ENCODE measurements at places on chromosomes 16 and 17.
A peak's percentile ranks its signal among the peaks of the same experiment; 100 is the strongest.

- DNase-seq = no peak
Observed at GRCh38 chr17:30426292-30426691, 47.6 kb downstream of the CPD start.

DNA sequence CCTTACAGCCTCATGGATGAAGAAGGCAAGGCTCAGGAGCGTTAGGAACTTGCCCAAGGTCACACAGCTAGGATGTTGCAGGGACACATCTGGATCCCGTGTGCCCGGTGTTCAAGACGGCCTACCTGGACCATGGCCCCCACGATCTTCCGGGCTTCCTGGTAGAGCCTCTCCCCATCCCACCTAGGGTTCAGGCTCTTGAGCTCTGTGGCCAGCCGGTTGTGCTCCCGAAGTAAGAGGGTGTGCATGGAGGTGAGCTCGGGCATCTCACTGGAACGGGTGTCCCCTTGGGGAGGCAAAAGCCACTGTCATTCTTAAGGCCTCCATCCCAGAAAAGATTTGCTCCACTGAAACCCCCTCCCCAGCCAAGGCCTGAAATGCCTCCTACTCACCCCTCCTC is 5.3 kb downstream of the MPO start:
- DNase-seq = no peak

GRCh38 chr16:85724126-85724879 is 26.6 kb downstream of the C16orf74 start:
- no peak for DNase-seq

- DNase-seq = no peak
Observed at GRCh38 chr17:19979917-19980770, 2.5 kb upstream of the AKAP10 start.

DNA sequence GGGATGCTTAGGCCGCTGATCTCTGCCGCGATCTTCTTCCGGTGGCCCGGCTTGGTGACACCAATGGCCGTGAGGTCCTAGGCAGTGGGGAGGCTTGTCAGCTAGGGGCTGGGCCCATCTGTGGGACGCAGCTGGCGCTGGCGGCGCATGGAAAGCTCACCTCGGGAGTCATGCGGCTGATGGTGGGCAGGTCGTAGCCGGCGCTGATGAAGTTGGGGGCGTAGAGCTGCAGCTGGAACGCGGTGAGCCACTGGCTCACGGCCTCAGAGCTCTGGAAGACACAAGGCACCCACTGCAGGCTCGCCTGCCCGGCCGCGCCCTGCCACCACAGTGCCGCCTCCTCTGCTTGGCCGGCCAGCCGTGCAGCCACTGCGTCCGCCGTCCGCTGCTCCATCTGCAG is 12.7 kb downstream of the CASKIN1 start:
- DNase-seq = no peak

DNA sequence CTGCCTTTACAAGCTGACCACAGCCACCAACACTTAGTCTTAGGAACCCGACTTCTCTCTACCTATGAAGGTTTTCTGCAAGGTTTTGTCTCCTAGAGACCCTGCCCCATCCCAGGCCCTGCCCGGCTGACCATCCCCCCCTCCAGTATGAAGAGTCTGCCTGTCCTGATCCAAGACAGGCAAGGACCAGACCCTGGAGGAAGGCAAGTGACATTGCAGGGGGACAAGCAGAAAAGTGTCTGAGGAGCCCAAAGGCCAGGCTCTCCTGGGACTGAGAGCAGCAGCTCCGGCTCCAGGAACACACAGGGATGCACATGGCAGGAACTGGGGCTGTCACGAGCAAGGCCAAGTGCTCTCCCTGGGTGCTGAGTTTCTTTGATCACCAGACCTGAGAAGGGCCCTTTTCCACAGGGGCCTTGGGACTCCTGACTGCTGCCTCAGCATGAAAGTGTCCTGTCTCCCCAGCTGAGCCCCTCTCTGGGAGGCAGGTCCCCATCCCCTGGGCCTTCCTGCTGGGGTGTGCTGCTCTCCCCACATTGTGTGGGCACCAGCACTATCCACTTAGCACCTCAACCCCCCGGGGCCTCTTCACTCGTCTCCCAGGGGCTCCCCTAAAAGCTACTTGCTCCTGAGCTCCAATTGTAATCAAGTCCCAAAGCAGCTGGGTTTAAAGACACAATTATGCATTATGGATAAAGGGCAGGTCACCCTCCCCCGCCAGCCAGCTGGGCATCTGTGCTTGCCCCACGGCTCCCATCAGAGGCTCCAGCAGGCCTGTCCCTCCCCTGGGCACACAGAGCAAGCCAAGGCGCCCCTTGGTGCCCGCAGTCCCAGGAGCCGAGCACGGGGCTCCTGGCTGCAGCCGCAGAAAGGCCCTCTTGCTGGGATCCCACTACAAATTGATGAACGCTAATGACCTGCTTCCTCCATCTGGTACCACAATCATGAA is 11.6 kb upstream of the CACNG4 start:
- DNase-seq = no peak

DNA sequence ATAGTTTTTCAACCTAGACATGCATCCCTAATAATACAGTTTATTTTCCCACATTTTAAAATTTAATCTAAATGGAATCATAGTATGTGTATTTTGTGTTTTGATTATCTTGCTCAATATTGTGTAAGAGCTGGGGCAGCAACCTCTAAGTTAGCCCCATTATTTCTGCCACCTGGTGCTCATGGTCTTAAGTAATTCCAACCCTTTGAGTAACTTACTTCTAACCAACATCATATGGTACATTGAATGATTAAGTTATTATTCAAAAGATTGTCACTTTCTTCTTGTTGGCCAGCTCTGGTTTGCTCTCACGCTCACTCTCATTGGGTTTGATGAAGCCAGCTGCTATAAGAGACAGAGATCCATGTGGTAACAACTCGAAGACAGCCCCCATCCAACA is 3.9 kb upstream of the KRTAP4-3 start:
- DNase-seq = peak; percentile 88

- peak; percentile 5 for DNase-seq
Observed at GRCh38 chr17:10210151-10210574, 11.8 kb upstream of the GAS7 start.

DNA sequence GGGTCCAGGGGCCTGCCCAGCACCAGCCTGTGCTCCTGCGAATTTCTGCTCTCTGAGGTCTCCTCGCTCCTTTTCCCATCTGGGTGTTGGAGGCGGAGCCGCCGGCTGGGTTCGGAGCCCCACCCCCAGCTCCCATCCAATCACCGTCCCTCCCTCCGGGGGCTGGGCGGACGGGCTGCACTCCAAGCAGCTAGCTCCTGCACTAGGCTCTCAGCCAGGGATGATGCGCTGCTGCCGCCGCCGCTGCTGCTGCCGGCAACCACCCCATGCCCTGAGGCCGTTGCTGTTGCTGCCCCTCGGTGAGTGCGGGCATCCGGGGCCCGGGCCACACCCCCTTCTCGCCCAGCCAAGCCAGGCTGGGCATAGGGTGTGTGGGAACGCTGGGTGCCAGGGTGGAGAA is at the start of gene NRN1L:
Gene NRN1L (plus strand): TSS at position 202 of the 400 bp plus-strand sequence. CDS start 19 bp downstream, at position 221.
- peak; percentile 98 for DNase-seq

- no peak for DNase-seq
Observed at GRCh38 chr16:79066561-79066960, 534.0 kb downstream of the MAF start.

DNA sequence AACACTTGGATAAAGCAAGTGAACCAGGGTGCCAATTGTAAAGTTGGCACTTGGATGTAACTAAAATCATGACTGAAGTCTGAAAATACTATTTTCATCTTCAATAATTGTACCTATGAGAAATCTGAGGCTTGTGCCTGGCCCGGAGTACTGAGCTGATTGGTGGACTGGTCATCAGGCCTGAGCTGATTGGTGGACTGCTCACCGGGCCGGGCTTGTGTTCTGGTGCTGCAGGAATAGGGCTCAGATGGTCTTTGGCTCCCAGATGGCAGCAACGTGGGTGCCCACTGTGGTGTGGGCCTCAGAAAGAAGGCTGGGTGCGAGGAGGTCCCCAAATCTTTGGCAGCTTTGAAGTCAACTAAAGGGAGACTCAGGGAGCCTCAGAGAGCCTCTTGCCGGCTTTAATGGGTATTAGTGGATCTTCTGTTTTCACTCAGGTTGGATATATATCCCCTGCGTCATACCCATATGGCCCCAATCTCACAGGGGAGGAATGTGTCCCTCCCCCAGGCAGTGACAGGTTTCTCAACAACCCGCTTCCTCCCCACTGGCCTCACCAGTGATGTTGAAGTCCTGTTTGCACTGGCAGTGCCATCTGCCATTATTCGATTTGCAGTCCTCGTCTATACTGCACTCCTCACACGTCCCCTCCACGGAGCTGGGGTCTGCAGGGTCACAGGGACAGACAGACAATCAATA is 4.7 kb downstream of the UMOD start:
- DNase-seq = no peak

DNA sequence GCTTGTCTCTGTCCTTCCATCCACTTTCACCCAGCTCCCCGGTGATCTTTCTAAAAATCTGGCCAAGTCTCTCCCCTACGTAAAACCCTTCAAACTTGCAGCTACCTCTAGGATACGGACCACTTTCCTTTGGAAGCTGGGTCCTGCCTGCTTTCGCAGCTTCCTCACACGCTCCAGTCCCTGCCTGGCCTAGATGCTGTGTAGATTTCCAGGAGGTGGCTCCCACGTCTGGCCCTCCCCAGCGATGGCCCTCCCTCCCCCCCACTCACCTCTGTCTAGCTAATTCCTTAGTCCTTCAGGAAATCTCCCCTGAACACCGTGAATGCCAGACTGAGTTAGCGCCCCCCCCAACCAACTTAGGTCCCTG is 579 bp upstream of the LRRC59 start:
- no peak for DNase-seq

DNA sequence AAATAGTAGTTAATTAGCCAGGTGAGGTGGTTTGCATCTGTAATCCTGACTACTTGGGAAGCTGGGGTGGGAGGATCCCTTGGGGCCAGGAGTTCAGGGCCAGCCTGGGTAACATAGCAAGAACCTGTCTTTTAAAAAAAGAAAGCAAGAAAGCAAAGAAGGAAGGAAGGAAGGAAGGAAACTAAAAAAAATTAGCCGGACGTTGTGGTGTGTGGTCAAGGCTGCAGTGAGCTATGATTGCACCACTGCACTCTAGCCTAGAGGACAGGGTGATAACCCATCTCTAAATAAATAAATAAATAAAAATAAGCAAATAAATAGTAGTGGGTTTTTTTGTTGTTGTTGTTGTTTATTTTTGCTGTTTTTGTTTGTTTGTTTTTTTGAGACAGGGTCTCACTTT is 39.3 kb upstream of the MAP2K6 start:
- DNase-seq = no peak

GRCh38 chr17:15171167-15172047 is 93.7 kb downstream of the PMP22 start:
- peak; percentile 77 for DNase-seq

GRCh38 chr16:73280388-73280787 is 232.5 kb upstream of the ZFHX3 start:
- no peak for DNase-seq

DNA sequence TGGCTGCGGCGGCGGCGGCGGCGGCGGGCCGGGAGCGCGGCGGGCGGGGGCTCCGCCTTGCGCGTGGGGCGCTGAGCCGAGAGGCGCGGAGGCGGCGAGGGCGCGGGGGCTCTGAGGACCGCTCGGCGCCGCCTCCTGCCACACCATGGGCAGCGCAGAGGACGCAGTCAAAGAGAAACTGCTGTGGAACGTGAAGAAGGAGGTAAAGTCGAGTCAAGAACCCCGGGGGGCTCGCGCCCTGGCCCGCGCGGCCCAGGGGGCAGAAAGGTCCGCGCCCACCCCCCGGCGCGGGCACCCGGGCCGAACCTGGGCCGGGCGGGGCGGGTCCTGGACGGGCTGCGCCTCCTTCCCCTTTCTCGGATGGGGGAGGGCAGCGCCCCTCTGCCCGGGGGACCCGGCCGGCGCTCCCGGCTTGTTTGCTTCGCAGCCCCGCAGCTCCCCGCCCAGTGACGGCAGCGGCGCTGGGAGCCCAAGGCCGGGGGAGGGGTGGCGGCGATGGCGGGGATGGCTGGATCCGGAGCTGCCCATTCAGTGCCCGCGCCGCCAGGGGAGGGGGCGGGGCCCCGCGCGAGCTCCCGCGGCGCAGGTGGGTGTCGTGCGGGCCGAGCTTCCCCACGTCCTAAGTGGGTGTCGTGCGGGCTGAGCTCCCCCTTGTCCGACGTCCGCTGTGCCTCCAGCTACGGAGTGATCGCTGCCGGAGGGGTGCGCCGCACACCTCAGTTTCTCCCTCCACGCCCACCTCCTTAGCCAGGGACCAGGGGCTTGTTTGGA is 428 bp downstream of the SGSM2 start:
- peak; percentile 55 for DNase-seq

DNA sequence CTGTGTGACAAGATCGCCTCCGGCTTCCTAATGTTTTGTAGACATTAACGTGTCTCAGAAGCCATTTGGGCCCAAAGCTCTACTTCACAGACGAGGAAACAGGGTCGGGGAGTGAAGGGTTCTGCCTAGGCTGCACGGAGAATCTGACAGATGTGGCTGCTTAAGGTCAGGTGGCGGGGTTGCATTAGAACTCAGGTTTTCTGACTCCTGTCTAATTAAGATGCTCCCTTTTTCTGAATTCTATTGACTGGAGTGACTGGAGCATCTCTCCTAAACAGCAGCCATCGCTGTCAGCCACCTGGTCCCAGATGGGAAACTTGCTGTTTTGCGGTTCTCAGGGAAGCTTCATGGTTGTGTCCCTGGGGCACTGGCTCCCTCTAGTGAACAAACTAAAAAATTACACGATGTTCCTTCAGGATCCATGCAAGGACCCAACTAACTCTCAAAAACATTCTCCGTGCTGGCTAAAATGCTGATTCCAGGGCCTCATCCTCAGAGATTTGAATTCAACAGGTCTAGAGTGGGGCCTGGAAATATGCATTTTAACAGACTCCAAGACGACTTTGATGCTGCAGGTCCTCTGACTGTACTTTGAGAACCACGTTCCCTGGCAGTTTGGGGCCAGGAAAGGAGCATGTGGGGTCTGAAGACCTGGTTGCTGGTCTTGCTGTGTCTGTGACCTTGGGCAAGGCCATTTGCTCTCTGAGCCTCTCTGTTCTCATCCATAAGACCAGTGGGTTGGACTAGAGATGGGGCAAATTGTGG is 117.4 kb downstream of the IRF8 start:
- DNase-seq = peak; percentile 79

DNA sequence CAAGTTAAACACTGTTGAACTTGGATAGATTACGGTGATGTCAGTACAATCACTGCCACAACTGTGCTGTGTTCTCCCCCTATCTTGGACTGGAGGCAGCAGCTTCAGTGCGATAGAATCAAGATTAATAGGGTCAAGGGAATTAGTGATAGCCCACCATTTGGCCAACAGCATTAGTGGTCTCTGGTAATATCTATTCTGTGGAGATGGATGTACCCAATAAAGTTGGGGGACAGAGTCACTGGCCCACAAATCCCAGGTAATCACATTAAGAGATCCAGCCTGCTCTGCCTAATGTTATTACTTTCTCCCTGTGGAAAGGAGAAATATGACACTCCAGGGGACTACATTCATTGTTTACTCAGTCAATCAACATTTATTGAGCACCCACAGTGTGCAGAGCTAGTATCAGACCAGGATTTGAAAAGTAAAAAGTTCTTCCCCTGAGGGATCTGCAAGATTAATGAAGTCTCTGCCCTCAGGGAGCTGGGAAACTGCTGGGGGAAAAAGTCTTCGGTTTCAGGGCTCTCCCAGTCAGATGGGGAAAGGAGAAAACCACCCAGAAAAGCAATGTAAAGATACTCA is 23.6 kb upstream of the ATP5MC1 start:
- no peak for DNase-seq
